Fibroblast of skin of right biceps (primary cell): ENCODE measurements at places on chromosomes 6 and 20.

DNA sequence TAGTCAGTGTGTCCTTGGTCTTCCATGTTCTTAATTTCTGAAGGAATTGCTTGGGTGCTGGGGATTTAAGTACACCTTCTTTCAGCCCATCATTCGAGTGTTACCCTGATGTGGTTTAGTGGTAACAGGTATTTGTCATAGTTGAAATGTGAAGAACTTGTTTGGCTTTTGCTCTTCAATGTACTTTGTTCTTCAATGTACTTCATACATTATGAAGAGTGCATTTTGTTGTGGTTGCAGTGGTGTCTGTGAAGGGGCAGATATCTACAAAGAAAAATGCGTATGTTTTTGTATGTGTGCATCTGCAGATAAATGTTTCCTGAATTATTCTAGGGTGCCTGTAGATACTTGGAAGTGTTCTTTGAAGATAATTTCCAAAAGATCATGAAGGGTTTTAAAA, 111.2 kb upstream of the SUPT3H start:
- no peak for DNase-seq

GRCh38 chr6:55756531-55757031, 118.8 kb downstream of the BMP5 start:
- DNase-seq = no peak

DNA sequence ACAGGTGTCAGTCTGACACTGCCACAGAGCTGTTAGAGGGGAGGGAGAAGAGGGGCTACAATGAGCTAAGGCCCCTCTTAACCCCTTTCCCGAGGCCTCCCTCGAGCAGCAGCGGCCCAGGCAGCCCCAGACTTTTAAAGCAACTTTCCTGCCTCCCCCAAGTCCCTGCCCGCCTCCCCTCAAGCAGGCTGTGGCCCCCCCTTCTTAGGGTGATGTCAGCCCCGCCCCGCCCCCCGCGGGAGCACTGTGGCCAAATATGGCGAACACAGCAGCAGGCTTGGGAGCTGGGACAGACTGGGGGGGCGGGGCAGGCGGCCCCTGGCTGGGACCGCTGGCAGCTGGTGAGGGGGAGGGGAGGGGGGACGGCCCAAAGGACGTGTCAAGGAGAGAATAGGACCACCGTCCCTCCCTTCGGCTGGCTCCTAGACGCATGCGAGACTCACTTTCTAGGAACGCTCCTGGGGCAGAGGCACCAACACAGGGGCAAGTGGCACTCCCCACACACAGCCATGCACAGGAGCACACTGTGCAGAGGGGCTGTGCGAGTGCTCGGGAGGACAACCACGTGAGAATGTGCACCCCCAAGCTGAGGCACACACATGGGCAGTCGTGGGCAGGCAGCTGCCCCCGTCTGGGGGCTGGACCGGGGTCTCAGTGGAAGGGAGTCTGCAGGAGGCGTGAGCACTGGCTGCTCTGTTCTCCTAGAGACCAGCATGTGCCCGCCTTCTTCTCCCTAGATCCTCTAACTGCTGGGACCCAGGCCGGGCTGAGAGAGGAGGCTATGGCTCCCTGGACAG, 6.7 kb downstream of the TEAD3 start:
- DNase-seq = peak; percentile 95

DNA sequence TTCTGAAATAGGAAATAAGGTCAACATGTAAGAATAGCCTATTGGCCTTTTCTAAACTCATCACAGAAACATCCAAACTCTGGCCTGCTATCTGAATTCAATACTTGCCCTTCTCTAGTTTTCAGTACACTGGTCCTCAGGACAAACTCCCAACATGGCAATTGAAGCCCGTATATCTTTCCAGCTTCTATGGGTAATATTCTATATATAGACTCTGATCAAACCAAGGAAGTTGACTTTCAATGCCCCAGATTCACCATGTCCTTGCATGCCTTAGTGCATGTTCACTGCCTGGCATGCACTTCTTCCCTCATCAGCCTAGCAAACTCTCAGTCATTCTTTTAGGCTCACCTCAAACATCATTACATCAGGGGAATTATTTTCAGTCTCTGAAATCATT, 73.2 kb downstream of the RSPO3 start:
- peak; percentile 73 for DNase-seq

DNA sequence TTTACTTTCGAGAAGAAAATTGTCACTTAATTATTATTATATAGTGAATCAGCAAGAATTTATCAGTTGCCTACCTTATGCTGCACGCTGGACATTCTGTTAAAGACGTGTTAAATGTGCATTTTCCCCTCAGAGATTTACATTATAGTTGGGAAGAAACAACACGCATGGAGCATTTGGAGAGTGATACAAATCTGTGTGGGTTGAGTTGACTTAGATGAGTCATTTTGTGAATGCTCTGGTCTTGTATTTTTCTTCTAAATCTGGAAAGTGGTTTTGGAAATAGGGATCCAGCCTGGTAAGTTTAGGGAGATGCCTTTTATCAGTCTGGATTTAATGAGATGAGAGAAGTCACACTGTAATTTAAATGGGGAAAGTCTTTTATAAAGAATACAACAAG, 24.0 kb upstream of the SMIM26 start:
- no peak for DNase-seq

DNA sequence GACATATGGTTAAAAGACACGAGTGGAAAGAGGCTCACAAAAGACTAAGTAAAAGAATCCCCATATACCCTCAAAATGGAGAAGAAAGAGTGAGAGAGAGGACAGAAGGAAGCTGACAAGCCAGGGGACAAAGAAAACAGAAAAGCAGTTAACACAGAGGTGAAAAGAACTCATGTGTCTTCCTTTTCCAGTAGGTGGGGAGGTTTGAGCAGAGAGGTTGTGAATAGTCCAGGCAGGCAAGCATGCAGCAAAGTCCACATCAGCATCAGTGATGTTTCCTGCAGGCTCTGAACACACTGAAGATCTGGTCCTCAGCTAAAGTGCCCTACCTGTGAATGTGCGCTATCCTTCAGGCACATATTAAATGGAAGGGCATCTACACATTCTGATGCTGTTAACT, 196.5 kb upstream of the IRAK1BP1 start:
- DNase-seq = no peak

- no peak for DNase-seq
These were observed 8.7 kb downstream of the COL20A1 start for GRCh38 chr20:63301671-63302070.

DNA sequence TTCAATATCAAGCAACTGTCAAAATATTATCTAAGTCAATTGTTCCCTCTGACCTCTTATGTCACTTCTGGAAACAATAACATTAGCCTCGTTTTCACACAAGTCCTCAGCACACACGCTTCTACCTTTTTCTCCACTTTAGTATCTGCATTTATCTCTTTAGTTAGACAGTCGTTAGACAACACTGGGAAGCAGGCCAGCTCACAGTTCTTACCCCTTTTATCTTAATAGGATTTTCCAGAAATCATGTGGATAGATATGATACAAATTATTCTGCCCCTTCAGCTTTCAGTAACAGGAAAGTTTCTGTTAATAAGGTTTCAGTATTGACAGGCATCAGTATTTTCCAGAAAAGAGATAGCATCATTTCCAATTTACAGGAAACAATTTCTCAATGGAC, 25.9 kb upstream of the HAO1 start:
- DNase-seq = no peak

- peak; percentile 35 for DNase-seq
These were observed 89.0 kb upstream of the KCNK16 start for GRCh38 chr6:39411465-39411864.

DNA sequence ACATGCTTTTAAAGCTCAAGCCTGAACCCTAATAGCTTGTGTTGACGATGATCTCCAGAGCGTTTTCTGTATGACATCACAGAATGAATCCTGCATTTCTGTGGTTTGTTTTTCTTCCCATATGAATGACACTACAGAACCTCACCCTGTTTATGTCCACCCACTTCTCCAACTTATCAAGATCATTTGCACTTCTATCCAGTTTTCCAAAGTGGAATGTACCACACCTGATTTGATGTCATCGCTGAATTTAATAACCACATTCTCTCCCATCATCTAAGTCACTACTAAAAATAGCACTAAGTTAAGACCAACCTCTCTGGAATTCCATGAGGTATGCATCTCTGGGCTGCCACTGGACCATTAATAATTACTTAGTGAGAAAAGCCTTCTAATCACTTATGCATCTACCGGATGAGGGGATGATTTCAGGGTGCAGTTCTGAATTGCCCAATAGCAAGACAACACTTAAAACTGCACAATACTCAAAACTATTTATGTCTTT, 33.3 kb upstream of the CITED2 start:
- DNase-seq = peak; percentile 99
